ENCODE measurements at places on chromosomes 5 and 9.

DNA sequence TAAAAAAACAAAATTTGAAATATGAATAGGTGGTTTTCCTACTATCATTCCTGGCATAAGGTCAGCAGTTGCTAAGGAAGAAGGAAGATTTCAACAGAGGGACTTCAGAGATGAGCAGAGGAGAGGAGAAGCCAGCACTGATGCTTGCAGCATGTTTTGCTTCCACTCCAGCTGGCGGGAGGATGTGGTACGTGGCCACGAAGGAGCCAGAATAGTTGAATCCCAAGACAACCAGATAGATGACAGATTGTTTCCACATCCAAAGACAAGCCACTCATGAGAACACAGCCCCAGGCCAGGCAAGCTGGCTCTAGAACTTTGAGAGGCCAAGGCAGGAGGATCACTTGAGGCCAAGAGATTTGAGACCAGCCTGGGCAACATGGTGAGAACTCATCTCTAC, 15.1 kb downstream of the TIMD4 start:
- DNase-seq = no peak

- no peak for DNase-seq
These were observed 4.3 kb downstream of the RAI14 start for GRCh38 chr5:34660444-34660843.

DNA sequence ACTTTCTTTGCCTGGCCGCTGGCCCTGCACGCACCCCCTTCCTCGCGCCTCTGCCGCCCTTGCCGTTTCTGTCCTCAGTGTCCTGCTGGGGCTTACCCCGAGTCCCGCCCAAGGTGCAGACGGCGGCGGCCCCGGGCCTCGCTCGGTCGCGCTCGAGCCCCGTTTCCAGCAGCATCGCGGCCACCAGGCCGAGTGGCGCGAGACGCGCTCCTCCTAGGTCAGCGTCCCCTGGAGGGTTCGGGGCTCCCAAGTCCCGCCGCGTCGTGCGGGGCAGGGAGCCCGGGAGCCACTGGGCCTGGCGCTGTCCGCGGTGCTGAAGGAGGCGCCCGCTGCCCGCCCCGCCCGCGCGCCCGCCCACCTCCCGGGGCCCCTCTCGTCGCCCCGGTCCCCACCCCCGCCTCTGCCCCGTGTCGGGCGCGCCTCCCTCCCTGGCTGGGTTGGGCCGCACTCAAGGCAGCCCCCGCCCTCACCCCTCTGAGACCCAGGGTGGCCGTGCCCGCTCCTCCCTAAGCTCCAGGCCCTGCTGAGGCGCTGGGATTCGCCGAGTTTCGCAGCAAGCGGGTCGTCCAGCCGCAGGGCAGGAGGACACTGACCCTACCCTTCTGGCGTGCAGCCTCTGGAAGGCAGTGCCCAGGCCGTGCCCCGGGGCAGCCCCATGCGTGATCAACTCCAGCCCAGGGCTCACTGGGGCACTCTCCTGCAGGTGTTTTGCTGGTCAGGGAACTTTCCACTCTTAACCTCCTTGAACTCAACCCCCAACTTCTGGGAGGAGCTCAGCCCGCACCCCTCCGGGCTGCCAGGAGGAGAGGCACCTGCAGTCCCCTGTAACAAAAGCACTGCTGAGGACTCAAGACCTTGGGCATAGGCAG, at the start of gene LHX3:
LHX3 (minus strand) TSS at position 291 of the 869 bp plus-strand sequence; CDS start at position 175, 116 bp downstream.
- DNase-seq = no peak

DNA sequence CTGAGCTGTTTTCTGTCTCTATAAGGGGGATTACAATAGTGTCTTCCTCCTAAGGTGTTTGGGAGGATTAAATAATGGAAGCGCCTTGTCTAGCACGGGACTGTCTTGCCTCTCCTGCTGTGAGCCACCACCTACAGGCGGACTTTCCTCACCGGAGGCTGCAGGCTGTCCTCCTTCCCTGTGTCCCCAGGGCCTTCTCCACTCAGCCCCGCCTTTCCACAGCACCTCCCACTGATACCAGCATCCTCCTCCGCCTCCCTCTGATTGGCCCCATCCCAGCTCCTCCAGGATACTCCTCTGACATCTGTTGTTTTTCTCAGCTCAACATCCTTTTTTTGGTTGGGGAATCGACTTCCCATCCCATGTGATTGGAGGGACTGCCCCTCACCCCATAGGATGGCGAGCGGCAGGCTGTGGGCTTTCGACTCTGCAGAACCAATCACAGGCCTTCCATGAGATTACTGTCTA, 851 bp upstream of the ZDHHC12 start:
- DNase-seq = peak; percentile 7

DNA sequence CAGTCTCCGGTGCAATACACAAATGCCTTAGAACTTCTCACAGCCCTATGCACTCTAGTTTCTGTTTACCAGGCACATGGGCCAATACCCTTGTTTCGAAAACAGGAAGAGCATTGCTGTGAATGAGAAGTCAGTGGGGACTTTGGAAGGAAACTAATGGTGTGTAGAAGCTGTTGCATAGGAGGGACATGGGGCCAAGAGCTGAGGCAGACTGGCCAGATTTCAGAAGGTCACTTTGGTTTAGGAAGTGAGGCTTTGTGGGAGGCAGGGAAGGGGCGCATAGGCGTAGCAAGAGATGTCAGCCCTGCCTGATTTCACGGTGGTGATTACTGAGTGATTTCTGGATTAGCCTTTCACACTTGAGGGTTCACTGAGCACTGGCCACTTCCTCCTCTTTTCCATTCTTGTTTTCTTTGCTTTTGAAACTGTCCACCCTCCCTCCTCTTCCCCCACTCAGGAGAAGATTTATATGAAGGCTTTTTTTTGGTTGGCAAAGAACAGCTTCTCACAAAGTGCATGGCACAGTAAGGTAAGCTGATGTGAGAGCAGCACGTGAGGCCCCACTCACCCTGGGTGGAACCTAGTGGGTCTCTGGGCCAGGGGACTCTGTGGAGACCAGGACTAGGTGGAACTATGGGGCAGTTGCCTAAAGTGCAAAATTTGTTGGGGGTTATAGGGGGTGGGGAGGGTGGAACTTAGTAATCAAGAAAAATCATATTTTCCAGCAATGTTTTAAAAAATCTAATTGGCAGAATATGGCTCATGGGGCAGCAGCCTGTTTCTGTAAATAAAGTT, 6.1 kb upstream of the TMEM252 start:
- DNase-seq = no peak

- no peak for DNase-seq
These were observed 230.8 kb upstream of the NR4A3 start for GRCh38 chr9:99590840-99591239.

DNA sequence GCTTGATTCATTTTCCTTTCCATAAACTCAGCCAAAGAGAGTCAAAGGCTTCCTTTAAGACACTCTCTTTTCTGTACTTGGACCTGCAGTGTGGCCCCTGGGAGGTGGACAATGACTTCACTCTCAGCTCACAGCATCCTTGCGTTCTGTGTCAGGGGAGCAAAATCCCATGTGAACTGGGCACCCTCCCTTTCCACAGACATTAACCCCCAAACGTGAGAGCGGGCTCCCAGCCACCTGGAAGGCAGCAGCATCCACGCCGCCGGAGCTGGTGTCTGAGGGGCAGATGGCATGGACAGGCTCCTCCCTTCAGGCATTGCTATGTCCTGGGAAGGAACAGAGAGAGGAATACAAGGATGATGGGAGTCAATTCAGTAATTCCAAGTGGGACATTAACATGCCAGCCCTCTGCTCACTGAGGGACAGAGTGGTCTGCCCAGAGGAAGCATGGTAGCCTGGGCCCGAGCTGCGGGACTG, 39.5 kb downstream of the TRIP13 start:
- no peak for DNase-seq

- no peak for DNase-seq
These were observed 40.1 kb upstream of the CCNH start for GRCh38 chr5:87452837-87453236.

DNA sequence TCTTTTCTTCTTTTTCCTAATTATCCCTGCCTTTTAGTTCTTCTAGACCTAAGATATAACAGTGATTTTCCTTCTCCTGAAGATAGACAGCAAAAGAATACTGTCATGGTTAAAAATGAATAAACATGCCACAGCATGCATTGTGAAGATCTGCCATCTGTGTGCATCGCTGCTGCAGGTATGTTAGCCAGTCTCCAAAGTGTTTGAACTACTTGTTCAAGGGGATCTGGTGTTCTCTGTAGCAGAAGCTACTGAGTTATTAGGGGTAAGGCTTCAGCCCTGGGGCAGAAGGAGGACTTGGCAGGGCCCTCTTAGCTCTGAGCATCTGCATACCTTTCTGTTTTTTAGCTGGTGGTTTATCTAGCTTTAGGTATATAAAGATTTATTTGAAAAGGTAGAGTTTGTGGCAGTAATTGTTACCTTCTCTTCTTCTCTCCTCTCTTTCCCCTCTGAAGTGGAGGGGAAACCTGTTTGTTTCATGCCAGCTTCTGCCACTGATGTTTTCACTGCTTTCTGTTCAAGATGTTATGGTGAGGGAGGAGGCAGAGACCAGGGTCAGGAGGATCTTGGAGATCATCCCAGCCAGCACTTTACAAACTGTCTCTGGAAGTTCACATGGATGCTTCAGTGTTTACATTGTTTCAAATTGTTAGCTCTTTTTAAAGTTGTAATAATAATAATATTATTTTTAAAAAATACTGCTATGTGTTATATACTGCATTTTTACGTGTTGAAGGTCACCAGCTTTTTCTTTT, 25.2 kb downstream of the GALNT10 start:
- no peak for DNase-seq

DNA sequence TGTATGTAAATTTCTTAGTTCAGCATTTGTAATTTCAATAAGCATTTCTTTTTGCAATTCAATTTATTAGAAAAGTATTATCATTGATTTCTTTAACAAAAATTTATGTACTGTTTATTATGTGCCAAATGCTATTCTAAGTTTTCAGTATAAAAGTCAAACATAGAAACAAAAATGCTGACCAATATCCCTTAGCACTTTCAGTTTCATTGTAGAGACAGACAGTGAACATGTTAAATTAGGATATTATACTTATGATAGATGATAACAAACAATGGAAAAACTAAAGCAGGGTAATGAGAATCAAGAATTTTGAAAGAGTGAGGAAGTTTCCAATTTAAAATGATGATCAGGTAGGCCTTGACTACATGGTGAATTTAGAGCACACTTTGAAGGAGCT, 1106.0 kb downstream of the TAF11L14 start:
- no peak for DNase-seq

GRCh38 chr5:73160239-73160671, 12.7 kb upstream of the TMEM174 start:
- no peak for DNase-seq

DNA sequence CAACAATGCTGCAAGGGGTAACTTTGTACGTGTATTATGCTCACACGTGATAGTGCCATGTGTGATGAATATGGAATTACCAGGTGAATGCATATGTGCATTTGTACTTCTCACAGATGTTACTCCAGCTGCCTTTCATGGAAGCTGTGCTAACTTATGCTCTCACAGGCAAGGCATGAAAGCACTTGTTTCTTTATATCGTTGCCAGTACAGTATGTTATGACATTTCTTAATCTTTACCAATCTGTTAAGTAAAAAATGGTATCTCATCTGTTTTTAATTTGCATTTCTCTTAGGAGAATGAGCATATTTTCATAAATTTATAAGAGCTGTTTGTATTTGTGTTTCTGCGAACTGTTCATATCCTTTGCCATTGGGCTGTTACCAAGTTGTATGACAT, 311.8 kb upstream of the DMRT1 start:
- no peak for DNase-seq

GRCh38 chr9:81256368-81256767, 433.0 kb downstream of the TLE1 start:
- DNase-seq = no peak

DNA sequence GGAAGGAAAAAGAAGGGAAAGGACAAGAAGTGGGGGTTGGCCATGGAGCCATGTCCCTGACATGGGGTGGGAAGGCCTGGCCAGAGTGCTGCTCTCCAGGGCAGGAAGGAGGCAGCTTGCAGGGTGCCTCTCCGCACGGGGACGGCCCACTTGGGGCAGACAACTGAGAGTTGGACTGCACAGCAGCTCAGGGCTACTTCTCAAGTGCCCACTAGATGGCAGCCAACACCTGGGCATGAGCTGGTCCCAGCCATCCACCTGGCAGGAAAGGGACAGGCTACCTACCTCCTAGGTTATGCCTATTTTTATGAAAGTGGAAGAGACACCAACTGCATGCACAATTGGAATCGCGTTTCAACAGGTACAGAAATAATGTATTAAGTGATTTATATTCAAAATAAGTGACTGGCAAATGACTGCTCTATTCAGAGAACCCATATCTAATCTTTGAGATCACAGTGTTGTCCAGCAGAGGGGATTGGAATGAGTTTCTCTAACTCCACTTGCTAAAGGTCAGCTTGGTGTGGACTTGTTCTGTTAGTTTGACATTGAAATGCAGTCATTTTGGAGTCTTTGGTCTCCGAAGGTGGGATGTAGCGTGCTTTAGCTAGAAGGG, 113.4 kb downstream of the SYK start:
- no peak for DNase-seq

DNA sequence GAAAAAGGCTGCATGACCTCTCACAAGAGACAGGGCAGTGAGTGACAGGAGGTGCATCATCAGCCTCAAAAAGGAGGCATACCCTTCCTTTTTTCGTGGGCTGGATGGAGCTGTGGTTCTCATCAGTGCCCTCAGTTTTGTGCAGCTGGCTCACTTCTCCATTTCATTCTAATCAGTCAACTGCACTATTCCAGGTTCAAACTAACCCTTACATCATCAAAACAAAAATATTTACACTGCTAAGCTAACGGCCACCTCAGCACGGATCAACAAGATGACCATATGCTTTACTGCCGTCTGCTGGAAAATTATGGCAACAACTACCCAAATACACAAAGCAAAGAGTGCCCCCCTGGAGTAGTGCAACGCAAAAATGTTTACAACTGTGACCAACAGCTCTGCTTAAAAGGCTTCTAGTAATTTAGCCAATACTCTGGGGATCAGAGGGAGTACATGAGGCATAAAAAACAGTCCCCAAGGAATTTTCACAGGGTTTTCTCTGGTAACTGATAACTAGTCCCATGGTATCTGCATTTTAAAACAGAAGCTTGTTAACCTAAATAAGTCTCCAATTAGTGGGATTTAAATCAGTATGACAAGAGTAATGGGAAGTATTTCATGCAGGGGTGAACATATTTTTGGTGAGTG, 10.8 kb downstream of the KCNV2 start:
- DNase-seq = peak; percentile 14

Data from NCI-H187 treated with DMSO at 0.1 percent for 48 hours (cell line).